ENCODE measurements at places on chromosomes 7 and 10.

DNA sequence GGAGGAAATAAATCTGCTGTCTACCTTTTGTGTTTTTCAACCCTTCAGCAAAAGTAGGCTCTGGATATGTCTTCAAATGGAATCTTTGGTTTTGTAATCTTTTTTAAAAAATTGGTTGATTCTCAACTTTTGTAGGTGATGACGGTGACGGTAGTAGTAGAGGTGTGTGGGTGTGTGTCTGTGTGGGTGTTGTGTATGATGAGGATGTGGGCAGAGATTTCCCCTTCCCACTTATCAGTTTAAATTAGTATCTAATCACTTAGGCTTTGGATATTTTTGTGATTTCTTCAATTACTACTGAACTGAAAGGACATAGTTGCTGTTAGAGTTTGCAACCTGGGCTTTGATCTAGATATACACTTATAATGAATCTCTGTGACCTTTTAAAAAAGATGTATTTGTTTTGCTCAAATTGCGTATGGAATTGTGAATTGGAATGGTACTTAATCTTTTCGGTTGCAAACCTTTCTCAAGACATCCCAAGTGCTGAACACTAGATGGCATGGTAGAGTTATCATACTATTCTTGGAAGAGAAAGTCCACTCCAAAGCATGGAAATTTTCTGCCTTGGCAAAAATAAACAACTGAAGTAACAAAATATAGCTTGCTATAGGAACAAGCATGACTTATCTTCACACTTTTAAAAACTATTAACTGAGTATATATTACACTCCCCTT lies 51.9 kb upstream of the A1CF start:
- DNase-seq, result no peak

DNA sequence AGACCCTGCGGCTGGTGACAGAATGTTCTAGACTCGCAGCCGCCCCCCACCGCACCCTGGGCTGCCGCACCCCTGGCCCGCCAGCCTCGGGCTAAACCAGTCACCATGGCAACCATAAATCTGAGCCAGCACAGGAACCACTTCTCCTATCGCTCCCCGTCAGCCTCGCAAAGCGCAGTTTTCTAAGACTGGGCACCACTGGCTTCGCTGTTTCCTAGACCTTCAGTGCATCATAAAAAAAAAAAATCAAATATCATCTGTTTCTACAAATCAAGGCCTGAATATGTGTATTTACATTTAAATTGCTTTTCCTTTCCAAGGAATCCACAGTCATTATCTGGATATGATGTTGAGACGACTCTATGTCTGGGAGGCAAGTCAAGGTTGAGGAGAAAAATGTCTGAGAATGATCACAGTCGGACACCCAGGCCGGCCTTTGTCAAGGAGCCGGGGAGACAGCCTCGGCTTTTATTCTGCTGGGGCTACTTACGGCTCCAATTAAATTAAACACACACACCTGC lies 99.9 kb downstream of the PTPRN2 start:
- no peak for DNase-seq

DNA sequence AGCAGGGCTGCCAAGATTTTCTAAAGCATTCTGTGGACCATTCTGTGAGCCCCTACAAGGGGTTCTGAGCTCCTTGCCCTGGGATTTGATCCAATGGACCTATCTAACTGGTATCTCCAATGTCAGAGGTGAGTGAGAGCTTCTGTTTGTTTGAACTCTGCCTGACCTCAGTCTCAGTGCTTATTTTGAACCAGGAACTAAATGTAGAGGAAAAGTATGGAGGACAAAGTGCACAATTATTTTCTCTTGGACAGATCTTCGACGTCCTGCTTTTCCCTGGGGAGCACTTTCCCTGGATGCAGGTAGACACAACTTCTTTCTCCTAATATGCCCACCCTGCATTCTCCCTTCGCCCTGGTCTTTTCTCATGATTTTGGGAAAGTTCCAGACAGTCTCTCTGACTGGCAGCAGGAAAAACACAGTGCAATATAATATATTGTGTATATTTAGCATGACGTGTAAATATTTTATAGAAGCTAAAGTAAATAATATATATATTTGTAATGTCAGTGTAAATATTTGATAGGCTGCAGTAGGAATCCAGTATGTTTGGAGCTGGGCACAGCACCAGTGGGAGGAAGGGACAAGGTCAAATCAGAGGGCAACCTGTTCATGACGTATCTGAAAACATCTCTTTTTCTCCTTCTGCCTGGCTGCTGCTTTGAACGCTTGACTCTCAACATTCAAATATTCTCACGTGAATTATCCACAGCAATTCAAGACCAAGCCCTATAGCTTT lies 184.0 kb upstream of the LYZL1 start:
- no peak for DNase-seq

GRCh38 chr10:131920693-131921092 lies 19.9 kb downstream of the PPP2R2D start:
- DNase-seq, result no peak

GRCh38 chr7:155856656-155857055 lies 44.4 kb upstream of the SHH start:
- no peak for DNase-seq

GRCh38 chr10:22611425-22612115 lies 102.8 kb downstream of the PIP4K2A start:
- peak; percentile 73 for DNase-seq

GRCh38 chr7:141133646-141134045 lies 59.8 kb downstream of the TMEM178B start:
- DNase-seq, result no peak

DNA sequence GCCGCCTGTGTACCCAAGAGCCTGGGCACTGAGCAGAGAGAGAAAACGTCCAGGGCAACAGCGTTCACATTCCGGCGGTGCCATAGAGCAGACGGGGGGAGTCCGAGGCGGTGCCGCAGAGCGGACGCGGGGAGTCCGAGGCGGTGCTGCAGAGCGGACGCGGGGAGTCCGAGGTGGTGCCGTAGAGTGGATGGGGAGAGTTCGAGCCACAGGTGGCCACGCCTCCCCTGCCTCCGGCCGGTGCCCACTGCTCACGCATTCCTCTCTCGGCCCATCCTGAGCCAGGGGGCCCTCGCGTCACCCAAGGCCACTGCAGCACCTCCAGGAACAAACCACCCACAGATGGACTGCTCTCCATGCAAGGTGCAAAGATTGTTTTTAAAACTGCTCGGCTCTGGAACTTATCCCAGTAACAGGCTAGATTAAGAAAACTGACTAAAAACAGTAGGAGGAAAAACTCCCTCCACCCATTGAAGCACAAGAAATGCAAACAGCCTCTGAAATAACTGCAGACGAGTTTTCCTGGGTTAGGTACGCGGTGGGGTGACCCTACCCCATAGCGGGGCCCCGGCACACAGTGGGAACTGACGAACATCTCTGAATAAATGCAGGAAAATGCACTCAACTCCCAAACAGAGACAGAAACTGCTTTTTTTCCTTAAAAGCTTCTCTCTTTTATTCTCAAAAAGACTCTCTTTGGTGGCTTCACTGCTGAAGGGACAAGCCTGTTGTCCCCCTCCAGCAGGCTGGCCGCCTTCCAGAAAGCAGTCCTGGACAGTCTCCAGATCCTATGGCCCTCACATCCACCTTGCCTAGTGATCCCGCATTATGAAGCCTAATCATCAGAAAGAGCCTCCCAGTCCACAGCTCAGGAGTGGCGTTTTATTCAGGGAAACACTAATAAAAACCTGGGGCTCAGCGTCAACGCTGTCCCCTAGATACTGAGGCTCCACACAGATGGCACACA lies 55.9 kb downstream of the DIP2C start:
- no peak for DNase-seq

DNA sequence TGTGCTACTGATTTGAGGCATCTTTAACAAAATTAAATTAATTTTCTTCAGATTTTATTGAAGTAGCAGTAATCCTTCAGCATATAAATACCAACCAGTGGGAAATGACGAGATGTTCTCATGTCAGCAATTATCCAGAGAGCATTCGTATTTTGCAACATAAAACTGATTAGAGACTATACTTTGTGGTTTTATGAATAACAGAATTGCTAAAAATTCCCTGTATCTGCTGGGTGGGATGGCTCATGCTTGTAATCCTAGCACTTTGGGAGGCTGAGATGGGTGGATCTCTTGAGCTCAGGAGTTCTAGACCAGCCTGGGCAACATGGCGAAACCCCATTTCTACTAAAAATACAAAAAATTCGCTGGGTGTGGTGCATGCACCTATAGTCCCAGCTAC lies 56.9 kb downstream of the ATAD1 start:
- DNase-seq, result no peak

GRCh38 chr10:129853562-129853903 lies 110.5 kb downstream of the EBF3 start:
- DNase-seq, result no peak

DNA sequence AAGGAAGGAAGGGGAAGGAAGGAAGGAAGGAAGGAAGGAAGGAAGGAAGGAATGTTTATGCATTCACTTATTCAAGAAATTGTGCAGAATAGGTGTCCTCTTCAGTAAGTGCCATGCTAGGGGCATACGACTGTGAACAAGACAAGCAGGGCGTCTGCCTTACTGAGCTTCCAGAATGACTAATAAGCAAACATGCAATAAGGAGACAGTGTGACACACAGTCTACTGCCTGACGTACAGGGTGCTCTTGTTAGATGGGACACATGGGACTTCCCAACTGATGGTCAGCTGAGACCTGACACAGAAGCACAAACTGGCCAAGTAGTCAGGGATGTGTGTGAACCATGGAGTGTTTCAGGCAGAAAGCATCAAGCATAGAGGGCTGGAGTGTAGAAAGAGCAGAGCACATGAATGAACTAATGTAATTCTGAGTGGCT lies 18.2 kb downstream of the DNAJC12 start:
- DNase-seq, result peak; percentile 31

GRCh38 chr10:112915590-112916572 lies 34.2 kb upstream of the TCF7L2 start:
- no peak for DNase-seq

GRCh38 chr10:8615118-8615517 lies 560.6 kb downstream of the GATA3 start:
- no peak for DNase-seq

- no peak for DNase-seq
Measured at GRCh38 chr7:42693722-42694121, 218.1 kb downstream of the C7orf25 start.

DNA sequence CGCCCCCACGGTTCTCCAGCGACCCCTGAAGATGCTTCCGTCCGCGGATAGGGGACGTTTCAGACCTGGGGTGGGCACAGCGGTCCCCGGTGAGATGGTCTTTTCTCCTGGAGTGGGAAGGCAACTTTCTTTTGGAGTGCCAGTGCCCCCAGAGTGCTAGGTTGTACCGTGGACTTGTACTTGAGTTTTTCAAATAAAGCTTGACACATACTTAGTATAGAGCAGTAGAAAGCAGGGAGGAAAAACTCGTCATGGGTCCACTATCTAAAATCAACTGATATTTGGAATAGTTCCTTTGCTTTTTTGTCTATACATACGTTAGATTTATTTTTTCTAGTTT lies 28.4 kb downstream of the RBM20 start:
- DNase-seq, result no peak

DNA sequence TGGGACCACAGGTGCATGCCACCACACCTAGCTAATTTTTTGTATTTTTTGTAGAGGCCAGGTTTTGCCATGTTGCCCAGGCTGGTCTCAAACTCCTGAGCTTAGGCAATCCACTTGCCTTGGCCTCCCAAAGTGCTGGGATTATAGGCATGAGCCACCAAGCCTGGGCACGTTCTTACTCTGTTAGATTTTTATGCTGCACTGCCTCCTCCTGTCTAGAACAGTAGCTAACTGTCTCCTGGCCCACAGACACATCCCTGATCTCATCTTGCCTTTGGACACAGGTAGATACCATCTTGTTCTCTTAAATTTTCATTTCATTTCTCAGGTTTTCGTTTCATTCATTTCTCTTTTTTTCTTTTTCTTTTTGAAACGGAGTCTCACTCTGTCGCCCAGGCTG lies 41.1 kb downstream of the BLVRA start:
- DNase-seq, result no peak

GRCh38 chr10:48957361-48958151 lies 17.9 kb upstream of the LRRC18 start:
- no peak for DNase-seq

- DNase-seq, result no peak
Measured at GRCh38 chr10:125125951-125126735, 34.2 kb downstream of the CTBP2 start.

DNA sequence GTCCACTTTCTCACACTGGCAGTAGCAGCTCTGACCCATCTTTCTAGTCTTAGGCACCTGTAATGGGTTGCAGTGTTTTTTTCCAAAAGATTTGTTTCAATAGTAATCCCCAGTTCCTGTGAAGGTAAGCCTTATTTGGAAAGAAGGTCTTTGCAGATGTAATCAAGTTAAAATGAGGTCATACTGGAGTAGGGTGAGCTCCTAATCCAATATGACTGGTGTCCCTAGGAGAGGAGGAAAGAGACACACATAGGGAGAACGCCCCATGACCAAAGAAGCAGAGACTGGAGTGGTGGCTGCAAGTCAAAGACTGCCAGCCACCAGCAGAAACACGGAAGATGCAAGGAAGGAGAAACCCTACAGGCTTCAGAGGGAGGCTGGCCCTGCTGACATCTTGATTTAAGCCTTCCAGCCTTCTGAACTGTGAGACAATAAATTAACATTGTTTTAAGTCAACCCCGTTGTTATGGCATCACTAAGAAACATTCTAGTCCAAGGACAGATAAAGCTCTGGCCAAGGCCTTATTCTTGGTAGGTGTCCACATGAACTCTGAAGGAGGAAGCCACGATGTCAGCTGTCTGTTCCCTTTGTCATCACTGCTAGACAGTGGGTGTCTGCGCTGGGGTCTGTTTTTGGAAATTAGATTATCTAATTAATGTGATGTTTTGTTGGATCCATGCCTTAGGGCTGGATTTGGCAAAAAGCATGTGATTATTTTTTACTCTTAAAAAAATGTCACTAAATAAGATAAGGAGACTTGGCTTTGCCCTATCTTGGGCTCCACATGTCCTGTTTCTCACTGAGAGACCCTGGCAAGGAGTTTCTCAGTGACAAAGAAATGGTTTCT lies 214.9 kb downstream of the KCNMA1 start:
- no peak for DNase-seq

GRCh38 chr10:7797582-7797981 lies 9.6 kb downstream of the ATP5F1C start:
- peak; percentile 17 for DNase-seq

GRCh38 chr7:4107839-4108238 lies 574.3 kb upstream of the FOXK1 start:
- no peak for DNase-seq
